ENCODE measurements at places on chromosomes 6 and 20.

- DNase-seq, result no peak
Measured at GRCh38 chr20:32050851-32051556, 1.0 kb upstream of the HCK start.

- DNase-seq, result no peak
Measured at GRCh38 chr20:62907384-62908317, 18.7 kb downstream of the DIDO1 start.

GRCh38 chr6:64520050-64520449 lies 884.4 kb downstream of the PHF3 start:
- DNase-seq, result no peak

- DNase-seq, result no peak
Measured at GRCh38 chr6:118825661-118826060, 68.3 kb upstream of the ASF1A start.

DNA sequence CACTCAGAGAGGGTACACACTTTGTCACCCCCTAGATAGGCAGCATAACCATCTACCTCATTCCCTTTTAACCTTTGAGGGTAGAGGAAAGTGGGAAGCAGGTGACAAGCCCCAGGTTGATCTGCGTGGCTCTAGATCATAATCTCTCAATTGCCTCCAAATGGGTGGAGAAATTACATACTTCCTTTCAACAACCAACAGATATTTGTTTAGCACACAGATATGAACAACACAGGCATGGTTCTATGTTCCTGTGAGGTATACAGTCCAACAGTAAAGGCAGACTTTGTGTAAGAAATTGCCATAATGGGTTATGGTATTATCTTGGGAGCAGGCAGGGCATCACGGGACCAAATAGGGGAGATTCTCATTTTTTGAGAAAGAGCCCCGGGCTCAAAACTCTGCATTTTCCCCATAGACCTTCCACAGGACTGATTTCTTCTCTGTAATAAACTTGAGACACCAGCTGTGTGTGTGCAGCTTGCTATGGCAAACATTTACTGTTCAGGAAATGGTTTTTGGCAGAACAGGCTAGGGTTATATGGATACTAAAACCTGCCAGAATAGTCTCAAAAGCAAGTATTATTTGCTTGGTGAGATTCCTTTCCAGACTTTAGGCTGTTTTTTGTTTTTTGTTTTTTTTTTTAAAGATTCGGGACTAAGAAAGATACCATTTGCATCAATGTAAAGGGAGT lies 126.2 kb downstream of the CD164 start:
- peak; percentile 82 for DNase-seq

DNA sequence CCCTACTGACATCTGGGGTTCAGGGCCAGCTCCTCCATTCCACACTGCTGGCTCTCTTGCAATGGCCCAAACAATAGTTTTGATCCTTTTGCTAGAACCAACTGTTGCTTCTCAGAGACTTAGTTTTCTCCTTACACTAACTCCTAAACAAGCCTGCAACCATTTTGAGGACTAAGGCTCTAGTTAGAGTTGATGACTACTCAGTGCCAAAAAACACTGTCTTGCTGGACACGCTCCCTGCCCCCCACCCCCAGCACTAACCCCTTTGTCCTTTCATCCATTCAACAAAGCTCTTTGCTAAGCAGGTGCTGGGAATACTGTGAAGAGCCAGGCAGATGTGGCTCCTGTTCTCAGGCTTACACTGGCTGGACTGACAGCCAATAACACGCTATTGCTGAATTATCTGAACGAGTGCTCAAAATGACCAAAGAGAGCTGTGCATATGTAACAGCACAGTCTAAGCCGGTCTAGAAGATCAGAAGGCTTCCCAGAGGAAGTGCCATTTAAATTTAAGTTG lies 17.6 kb downstream of the GCLC start:
- DNase-seq, result no peak

- DNase-seq, result no peak
Measured at GRCh38 chr6:8181160-8181881, 79.0 kb upstream of the EEF1E1 start.

All from NCI-H1930 (cell line).